ENCODE measurements at places on chromosomes 1 and 21. TPM values are rescaled to one million over a fixed set of nuclear protein-coding genes. Genes with fewer than 3 reads are reported as not detected.

FLG2 gene
- not detected for total RNA-seq

FBLIM1 gene
- total RNA-seq, result 152 TPM

SLC44A5 gene
- under 0.01 TPM for total RNA-seq

MAP3K7CL gene
- total RNA-seq, result 26.6 TPM

GALNT2 gene
- 89.0 TPM for total RNA-seq

KDM5B gene
- 101 TPM for total RNA-seq

CFHR3 gene
- total RNA-seq, result not detected

FTCD gene
- total RNA-seq, result not detected

FGR gene
- not detected for total RNA-seq

EMC1 gene
- 73.3 TPM for total RNA-seq

PTPN14 gene
- total RNA-seq, result 106 TPM

DDR2 gene
- 190 TPM for total RNA-seq

CD34 gene
- not detected for total RNA-seq

All from placental pericyte (primary cell).